ENCODE measurements at places on chromosomes 5 and 9.
A peak's percentile ranks its signal among the peaks of the same experiment; 100 is the strongest.

GRCh38 chr9:101848485-101848919 is 110.1 kb upstream of the GRIN3A start:
- peak; percentile 72 for DNase-seq

- DNase-seq: no peak
Observed at GRCh38 chr9:38066914-38067858, 1.8 kb downstream of the SHB start.

DNA sequence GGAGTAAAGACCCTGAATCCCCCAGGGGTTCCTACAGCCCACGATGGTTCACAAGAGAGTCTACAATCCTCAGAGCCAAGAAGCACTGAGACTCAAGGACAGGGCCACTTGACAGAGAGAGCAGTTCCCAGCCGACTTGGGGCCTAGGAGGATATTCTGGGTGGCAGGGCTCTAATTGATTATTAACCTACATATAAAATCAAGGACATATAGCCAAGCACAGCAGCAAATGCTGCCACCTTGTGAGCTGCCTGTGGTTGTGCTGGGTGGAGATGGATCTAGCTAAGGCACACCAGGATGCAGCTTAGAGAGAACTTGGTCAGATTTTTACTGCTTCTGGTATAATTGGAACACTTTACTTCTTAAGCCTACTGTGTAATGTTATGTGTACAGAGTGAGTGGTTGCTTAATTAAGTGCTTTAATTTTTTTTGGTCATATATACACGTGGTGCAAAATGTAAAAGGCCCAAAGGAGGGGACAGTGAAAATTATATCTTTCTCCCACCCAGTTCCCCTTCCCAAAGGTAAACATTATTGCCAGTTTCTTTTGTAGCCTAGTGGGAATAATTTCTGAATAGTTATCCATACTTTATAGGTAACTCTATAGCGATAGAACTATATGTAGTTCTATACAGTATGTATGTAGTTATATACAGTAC is 78.8 kb downstream of the F2RL2 start:
- peak; percentile 29 for DNase-seq

- no peak for DNase-seq
Observed at GRCh38 chr5:56228631-56229030, 4.5 kb downstream of the ANKRD55 start.

- DNase-seq: no peak
Observed at GRCh38 chr5:81132381-81132780, 100.7 kb upstream of the CKMT2 start.
